Stimulated activated CD4-positive, alpha-beta T cell treated with anti-CD3 and anti-CD28 coated beads, Interleukin-1b, Interleukin-23, amount 100 ng/mL, for 1 hour (primary cell): ENCODE measurements at places on chromosomes 13 and 19.

DNA sequence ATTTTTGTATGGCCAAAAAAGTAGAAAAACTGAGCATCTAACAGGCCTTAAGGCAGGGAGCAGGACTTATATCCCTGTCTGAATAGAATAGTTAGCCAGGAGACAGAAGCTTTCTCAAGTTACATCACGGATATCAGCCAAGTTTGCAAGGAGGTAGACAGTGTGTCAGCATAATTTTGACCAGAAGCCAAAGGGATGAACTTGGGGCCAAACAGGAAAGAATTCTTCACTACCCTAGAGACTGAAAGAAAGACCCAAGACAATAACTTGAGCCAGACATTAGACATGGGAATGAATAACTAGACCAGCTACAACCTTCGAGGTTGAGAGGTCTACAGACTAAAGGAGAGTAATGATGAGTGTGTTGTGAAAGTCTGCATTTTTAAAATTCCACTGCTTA is 48.1 kb upstream of the PCDH9 start:
- DNase-seq = no peak

DNA sequence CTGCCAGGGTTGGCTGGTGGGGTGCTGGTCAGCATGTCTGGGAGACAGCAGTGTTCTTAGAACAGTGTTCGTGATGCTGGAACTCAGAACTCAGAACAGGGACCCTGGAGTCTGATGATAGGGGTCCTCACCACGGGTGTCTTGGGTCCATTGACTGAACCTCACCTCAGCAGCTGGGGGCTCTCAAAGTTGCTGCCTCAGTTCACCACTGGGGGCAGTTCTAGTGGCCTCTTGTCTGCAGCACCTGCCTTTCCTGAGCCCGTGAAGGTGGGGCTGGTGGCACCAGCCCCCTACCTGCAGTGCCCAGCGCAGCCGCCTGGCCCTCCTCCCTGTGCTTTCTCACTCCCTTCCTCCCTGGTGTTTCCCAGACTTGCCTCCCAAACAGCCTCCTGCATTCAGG is 28.5 kb downstream of the SAFB start:
- no peak for DNase-seq

DNA sequence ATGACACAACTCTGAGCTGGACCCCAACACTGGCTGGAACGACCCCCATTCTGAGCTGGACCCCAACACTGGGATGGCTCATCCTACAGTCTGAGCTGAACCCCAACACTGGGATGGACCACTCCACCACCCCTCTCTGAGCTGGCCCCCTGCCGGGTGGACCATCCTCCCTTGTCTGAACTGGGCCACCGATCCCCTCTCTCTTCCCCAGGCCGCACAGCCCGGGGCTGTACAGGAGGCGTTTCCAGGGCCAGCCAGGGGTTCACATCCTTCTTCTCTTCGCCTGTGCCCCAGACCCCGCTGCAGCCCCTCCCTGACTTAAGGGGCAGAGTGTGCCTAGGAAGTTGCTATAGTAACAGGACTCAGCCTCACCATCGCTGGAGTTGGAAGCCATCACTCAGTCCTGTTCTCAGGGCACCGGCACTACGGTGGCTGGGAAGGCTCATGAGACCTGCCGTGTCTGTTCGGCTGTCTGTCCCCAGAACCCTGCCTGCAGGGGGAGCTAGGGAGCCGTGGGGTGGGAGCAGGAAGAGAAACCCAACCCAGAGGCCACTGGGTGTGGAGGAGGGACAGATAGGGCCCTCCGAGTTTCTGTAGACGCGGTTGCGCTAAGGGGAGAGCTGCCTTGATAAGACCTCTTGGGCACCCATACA is 3.7 kb downstream of the PRKACA start:
- DNase-seq = no peak

- DNase-seq = no peak
Measured at GRCh38 chr19:14061751-14062557, at the start of gene PALM3. PALM3 (minus strand) TSS chr19:14062076; CDS start chr19:14061980, 96 bp downstream.

GRCh38 chr13:53100394-53101063 is 71.9 kb downstream of the OLFM4 start:
- no peak for DNase-seq

DNA sequence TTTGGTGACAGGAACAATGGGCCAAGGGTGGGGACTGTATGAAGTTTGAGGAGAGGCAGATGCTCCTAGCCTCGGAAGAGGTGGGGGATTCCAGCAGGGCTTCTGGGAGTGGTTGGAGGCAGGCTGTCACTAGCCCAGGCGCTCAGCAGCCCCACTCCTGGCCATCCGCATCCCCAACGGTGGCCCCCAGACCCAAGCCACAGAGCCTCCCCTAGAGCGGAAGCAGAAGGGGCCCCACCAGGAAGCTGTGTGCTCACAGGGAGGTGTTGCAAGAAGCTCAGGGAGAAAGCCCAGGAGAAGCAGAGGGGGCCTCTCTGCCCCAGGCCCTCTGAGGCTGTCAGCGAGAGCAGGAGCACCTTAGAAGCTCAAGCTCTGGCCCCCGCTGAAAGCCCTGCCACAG is 8.3 kb downstream of the PRAM1 start:
- no peak for DNase-seq

DNA sequence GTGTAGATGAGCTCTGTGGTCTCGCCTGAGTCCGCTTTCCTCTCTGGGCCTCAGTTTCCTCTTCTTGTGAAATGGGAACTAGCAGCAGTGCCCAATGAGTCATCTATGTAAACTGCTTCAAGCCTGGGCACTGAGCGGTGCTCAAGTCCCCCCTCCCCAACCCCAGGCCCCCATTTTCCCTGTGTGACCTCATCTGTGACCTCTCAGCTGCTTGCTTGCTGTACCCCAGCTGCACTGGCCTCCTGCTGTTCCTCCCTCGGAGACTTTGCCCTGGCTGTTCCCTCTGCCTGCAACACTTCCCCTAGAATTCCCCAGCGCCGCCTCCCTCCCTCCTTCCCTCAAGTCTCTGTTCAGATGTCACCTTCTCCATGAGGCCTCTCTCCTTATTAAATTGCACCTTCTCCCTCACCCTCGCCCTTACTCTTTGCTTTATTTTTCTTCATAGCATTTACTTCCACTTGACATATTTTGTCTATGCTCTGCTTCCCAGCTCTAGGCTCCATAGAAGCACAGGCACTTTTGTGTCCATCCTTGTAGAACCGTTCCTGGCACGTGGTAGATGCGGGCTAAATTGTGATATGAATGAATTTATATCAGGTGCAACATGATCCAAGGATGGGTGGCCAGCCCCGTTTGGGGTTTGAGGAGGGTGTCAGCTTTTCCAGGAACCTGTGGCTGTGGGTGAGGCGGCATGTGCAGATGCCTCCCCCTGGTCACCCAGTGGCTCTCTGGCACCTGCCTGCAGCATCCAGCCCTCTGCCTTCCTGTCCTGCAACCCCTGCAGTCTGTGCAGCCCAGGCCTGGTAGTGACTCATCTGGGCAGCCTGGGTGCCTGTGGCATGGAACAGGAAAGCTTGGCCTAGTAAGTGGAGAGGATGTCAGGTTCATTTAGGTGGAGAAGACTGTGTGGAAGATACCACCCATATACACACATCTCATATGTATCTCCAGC is 26.3 kb downstream of the SIPA1L3 start:
- no peak for DNase-seq

GRCh38 chr19:16619457-16619856 is 8.5 kb downstream of the MED26 start:
- DNase-seq = no peak

- DNase-seq = no peak
Measured at GRCh38 chr19:35703343-35703742, 1.0 kb upstream of the ZBTB32 start.

- no peak for DNase-seq
Measured at GRCh38 chr13:74555276-74555625, 421.0 kb upstream of the KLF12 start.

DNA sequence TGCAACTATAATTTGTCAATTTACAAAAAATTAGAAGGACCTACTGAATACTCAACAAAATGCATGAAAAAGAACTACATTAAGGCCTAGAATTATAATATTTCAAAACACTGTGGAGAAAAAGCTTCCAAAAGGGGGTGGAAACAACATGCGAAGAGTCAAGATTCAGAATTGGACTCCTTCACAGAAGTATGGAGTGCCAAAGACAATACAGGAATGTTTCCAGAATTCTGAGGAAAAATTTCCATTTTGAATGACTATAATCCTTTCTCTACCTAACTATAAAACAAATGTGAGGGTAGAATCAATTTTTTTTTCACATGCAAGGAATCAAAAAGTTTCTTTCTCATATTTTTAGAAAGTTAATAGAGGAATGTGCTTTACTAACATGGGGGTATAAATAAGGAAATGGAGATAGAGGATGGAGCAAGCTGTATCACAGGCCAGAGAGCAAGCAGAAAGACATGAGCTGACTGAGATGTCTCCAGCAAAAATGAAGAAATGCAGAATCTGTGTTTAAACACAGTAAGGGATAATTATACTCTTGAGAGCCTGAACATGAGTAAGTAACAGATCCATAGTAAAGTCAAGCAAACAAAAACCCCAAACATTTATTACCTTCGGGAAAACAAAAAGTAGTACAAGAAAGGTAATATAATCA is 39.5 kb upstream of the SMAD9 start:
- no peak for DNase-seq

DNA sequence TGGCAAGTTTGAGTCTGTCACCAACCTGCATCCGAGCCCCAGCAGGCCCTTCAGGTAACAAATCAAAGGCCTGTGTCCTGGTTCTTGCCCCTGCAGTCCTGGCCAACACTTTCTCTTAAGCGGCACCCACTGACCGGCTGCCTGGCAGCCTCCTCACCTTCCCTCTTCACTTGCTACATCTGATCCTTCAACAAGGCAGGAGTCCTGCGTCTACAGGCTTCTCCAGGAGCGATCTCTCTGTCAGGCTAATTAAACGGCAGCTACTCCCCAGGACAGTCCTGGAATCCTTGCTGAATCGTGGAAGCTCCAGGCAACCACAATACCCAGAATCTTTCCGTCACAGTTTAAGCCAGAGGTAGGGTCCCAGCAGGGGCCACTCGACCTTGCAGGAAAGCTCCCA is 41.1 kb upstream of the GAS6 start:
- no peak for DNase-seq

DNA sequence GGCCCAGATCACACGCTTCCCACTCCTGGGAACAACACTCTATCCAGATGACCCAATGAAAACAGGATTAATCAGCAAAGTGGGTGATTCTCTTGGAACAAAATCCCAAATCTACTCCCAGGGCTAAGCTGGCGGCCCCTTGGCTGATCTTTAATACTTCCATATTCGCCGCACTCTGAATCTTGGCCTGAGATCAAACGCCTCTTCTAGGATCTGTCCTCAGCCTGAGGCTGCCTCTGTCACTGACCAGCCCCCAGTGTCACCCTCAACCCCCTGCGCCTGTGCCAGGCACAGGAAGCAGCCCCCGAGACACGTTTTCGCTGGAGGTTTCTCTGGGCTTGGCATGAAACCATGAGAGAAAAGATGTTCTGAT is 2.4 kb upstream of the CTXN1 start:
- DNase-seq = no peak

DNA sequence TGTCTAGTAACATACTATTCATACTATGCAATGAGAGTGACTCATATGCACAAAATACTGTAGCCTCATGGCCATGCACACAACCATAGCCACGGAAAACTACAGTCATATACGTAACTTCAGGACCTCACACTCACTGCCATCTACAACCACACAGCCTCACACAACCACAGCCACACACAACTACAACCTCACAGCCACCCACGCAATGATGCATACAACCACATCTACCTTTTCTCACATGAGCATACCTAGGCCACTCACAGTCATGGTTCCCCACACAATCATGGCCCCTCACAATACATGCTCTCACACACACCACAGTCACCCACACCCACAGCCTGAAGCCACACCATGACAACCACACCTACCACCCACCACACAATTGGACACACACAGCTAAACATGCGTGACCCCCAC is 8.7 kb upstream of the TNFSF14 start:
- no peak for DNase-seq

DNA sequence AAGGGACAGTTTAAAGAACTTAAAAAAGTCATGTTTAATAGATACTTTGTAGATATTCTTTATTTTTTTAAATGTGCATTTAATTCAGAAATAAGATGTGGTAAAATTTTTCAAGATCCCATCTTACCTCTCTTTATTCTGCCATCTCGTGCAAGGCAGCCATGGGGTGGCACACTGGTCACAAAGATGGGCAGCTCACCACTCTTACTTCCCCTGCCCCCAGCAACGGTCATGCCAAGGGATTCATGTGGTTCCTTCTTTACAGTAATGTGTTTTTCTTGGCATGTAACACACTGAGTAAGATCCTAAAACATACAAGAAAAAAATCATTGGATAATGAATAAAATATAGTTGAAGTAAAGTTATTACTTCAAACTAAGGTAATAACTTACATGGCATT is 64.2 kb downstream of the LNX2 start:
- no peak for DNase-seq

GRCh38 chr13:113992276-113993005 is 18.6 kb upstream of the C13orf46 start:
- no peak for DNase-seq

GRCh38 chr13:80361883-80362327 is 21.0 kb upstream of the SPRY2 start:
- DNase-seq = no peak

GRCh38 chr13:64457976-64458375 is 2772.2 kb downstream of the PCDH9 start:
- DNase-seq = no peak

GRCh38 chr13:110784704-110785103 is 71.2 kb downstream of the ING1 start:
- DNase-seq = no peak

DNA sequence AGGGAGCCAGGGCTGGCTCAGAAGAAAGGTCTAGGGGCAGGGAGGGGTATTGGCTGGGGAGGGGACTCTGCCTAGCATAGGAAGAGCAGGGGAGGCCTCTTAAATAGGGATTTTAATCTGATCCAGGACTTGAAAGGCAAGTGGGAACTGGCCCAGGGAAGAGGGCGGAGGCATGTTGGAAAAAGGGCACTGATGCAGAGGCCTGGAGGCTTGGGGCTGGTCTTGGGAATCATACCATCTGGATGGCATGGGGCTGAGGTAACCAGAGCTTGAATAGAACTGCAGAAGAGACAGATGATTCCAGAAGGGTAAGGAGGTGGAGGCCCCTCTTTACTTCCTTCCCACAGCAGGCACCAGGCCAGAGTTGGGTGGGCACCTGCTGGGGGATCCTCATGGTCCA is 29.1 kb downstream of the CERS4 start:
- no peak for DNase-seq

- DNase-seq = no peak
Measured at GRCh38 chr19:6531956-6532243, 1.1 kb downstream of the TNFSF9 start.

DNA sequence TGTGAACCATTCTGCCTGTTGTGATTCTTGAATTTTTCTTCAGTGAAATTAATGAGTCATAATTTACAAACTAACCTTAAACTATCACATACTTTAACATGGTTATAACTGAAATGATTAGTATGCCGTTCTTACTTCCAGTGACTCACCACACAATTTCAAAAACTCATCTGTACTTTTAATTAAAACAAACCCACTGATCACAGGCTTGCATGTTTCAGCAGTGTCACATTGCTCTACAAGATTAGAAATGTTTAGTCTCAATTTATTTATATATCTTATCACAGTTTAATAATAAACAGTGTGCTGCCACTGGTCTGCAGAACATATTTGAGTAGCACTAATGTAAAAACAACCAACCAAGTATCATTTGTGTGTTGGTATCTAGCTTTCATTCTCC is 2227.9 kb upstream of the PCDH20 start:
- no peak for DNase-seq

- no peak for DNase-seq
Measured at GRCh38 chr19:12913011-12913561, 6.0 kb downstream of the SYCE2 start.
